ENCODE measurements at places on chromosomes 13 and 19. TPM values are rescaled to one million over a fixed set of nuclear protein-coding genes. Genes with fewer than 3 reads are reported as not detected.

GRCh38 chr13:40776232-40776631 lies 5.2 kb upstream of the MRPS31 start:
- no peak for DNase-seq

The LHB gene
- total RNA-seq, result not detected

DNA sequence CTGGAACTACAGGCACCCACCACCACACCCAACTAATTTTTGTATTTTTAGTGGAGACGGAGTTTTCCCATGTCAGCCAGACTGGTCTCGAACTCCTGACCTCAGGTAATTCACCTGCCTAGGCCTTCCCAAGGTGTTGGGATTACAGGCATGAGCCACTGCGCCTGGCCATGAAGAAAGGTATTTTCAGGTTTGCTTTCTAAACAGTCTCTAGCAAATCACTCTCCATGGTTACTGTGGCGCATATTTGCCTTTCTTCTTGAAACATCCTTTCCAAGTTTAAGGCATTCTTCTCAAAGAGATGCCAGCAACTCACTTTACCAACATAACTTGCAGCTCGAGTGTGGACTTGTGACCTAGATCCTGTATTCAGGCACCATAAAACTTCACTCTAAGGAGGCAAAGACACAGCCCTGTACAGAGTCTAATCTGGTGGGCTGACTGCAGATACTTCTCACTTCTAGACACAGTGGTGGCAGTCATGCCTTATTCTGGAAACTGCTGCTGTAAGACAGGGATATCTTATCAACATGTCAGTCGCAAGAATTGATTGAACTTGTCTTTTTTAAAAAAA lies 461.4 kb upstream of the TSHZ3 start:
- no peak for DNase-seq

The ZBTB32 gene
- not detected for total RNA-seq

The B3GNT3 gene
- total RNA-seq, result not detected

The LGI4 gene
- 7.1 TPM for total RNA-seq

The BEST2 gene
- total RNA-seq, result not detected

The ZNF426 gene
- total RNA-seq, result 14.3 TPM

DNA sequence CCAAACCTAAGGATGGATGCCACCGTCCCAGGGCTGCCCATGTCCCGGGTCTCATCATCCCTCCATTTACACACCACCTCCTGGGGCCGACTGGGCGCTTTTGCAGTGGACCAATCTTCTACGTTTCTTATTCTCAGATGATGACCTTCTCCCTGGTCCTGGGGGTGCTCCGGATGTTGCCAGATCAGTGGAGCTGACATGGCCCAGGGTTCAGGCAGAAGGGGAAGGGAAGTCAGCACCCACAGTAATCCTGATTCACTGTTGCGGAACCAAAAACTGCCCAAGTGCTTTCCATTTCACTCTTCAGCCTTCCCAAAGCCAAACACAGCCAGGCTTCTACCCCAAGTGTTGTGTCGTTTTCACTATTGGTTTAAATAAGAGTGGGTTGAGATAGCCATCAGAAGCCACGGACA lies 29.8 kb downstream of the RAB20 start:
- DNase-seq, result no peak

- no peak for DNase-seq
Measured at GRCh38 chr13:105611424-105611823, 924.0 kb downstream of the EFNB2 start.

DNA sequence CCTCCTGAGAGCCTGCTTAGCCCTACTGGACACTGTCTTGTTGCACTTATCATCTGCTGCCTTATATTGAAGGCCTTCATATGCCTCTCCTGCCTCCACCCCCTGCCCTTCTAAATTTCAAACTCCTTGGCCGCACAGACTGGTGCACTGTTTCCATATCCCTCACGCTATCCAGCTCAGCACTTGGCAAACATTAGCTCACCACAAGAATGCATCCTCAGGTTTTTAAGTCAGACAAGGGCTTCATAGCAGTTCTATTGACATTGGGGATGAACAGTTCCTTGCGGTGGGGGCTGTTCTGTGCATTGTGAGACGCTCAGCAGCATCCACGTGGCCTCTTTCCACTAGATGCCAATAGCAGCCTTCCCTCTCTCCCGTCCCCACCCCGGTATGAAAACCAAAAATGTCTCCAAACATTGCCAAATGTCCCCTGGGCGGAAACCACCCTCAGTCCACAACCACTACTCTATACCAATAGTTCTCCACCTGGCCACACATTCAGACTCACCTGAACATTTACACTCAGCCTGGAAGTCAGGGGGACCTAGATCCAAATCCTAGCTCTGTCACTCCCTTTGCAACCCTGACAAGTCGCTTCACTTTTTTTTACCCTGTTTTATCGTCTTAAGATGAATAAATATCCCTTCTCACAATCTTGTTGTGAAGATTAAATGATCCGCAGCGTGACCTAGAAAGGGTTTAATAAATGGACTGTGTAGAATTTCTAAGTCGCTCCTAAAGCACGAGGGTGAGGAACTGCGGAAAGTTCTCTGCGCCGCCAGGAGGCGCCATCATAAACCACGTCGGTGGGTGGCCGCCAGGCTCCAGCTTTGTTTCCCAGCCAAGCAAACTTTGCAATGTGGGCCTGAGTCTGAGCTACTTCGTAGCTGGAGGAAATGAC lies 3.6 kb upstream of the CEACAM3 start:
- DNase-seq, result peak; percentile 67

GRCh38 chr13:33353210-33353609 lies 67.7 kb upstream of the STARD13 start:
- DNase-seq, result peak; percentile 65

The BORCS8 gene
- 20.4 TPM for total RNA-seq

Data from heart left ventricle (tissue), 16 donors.